HFF-Myc (cell line): ENCODE measurements at places on chromosomes 16 and 17.

DNA sequence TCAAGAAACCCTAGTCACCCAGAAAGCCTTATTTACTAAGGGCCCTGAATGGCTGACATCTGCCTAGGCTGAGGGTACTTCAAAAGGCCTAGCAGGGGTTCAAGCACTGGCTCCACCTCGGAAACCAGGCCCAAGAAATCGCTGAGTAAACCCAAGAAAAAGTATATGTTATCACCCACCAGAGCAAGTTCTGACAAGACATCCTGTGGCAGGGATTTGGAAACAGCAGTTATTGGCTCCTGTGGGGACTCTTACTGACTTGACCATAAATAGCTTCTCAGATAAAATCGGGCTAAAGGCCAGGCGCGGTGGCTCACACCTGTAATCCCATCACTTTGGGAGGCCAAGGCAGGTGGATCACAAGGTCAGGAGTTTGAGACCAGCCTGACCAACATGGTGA lies 12.2 kb downstream of the ATP6V0D1 start:
- DNase-seq, result no peak

DNA sequence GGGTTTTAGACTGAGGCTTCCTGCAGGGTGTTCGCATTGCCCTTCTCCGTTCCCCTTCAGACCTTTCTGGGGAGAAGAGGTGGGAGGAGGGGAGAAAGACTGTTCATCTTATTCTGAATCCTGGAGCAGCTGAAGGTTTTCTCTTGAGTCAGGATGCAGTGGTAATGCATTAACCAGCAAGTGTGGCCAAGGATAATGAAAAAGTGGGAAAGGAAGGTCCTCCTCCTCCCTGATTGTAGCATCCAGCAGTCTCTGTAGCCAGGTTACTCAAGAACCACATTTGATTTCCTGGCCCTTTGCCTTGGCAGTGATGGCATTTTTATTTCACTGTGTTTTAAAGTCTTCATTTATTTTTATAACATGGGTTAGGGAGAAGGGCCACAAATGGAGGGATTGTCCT lies 59.1 kb downstream of the CYLD start:
- DNase-seq, result no peak

- no peak for DNase-seq
Measured at GRCh38 chr16:1495211-1495888, 2.2 kb downstream of the TELO2 start.

DNA sequence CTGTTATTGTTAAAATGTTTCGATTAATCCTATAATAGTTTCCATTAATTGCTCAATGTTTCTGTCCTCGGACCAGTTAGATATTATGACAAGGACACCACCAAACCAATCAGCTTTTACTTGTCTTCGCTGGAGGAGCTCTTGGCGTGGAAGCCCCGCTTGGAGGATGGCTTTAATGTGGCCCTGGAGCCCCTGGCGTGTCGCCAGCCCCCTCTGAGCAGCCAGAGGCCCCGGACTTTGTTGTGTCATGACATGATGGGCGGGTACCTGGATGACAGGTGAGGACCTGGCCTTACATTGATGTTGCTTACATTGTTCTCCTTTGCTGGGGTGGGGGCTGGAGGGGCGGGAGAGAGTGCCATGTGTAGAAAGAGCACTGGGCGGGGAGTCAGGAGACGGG lies 3.0 kb downstream of the ENGASE start:
- no peak for DNase-seq
